Stimulated activated CD8-positive, alpha-beta memory T cell treated with anti-CD3 and anti-CD28 coated beads, Interleukin-2, amount 100 ng/mL, for 48 hours (primary cell): ENCODE measurements at places on chromosomes 13 and 19.

GRCh38 chr13:114212158-114212495, 22.6 kb upstream of the CDC16 start:
- no peak for DNase-seq

DNA sequence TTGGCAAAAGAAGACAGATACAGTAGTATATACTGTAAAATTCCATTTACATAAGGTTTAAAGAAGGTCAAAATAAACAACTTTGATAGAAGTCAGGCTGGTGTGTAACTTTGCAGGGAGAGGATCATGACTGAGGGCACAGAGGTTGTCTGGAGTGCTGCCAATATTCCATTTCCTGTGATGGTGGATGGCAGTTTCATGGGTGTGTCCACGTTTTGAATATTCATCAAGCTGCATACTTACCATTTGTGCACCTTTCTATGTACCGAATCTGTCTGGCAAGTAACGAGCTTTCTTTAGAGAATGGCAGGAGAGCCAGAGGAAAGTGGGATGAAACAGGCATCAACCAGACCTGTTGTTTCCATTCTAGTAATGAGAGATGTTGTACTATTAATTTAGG, 420.5 kb upstream of the HTR2A start:
- DNase-seq, result no peak

DNA sequence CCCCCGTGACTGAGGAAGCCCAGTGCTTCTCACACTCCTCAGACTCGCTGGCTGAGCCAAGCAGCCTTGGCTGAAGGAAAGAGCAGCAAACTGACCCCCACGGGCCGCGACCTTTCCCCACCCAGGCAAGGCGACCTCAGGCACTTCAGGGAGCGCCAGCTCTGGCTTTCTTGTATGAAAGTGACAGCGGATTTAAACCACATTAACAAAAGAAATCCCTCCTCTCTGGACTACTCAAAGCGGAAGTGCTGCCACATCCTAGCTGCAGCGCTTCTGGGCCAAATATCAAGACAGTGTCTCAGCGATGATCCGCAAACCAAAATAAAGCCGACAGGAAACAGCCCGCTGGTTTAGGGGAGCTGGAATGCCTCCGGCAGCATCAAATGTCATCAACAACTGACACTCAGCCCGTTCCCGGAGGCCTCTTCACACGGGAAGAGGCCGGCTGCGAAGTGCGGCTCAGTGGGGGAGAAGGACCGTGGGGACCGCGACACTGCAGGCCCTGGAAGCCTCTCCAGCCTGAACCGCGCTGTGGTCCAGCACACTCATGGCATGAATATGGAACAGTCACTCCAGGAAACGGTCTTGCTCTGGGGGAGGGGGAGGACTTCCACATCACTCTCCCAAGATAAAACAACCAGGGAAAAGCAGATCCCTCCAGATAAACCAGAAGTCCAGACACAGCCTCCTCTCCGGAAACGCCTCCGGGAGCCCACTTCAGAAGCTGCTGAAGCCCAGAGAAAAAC, 1.4 kb downstream of the RASA3 start:
- no peak for DNase-seq

DNA sequence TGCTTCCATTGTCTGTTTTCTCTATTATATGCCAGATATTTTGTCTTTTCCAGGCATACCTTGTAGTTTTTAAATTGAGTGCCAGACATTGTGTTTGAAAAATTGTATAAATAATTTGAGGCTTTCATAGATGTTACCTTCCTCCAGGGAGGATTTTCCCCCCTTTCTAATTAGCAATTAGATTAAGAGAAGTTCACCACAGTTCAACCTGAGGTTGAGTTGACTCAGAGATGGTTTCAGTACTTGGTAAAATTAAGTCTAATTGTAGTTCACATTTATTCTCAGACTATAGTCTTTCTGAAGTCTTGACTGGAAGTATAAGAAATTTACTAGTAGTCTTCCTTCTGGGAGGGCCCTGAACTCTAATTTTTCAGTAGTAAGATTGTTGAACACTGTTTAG, 104.1 kb upstream of the SCEL start:
- DNase-seq, result no peak

DNA sequence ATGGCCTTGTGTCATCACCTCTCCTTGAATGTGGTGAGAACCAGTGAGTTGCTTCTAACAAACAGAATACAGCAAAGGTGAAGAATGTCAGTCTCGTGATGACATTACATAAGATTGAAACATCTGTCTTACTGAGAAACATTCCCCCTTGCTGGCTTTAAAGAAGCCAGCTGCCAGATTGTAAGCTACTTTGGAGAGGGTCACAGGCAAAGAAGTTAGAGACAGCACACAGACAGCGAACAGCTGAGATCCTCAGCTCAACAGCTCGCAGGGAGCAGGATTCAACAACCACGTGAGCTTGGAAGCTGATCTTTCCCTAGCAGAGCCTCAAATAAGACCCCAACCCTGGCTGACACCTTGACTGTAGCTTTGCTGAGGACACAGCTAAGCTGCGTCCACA, 367.9 kb downstream of the LIG4 start:
- no peak for DNase-seq
